ENCODE measurements at places on chromosomes 4 and X.

- DNase-seq: no peak
Observed at GRCh38 chrX:68840256-68840655, 11.4 kb downstream of the EFNB1 start.

DNA sequence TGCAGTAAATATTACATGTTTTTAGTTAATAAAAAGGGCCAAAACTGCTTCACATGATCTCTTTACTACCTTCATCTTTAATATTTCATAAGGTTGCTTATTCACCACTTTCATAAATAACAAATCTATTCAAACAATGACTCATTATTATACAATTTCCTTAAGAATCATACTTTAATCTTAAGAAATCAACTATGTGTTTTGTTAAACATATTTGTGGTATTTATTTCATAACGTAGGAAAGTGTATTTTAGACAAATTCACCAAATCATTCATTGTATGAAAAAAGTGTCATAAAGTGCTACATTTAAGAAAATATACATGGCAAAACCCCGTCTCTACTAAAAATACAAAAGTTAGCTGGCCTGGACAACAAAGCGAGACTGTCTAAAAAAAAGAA is 150.5 kb upstream of the RXFP1 start:
- DNase-seq: no peak

DNA sequence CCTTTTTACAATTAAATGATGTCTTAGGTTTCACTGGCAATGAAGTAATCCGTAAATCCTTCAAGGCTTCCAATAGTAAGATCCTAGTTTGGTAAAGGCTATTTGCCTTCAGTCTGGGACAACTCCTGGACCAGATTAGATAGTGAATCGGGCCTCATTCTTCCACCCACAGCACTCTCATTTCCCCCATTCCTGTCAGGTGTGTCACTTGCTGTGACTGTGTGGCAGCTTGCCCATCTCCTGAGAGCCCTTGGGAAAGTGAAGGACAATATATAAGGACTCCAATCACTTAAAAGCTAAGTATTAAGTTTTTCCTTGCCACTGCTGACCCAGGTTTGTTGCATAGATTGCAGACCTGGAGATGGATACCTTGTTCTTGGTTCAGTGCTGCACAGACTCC is 3.3 kb upstream of the GASK1B start:
- DNase-seq: no peak

DNA sequence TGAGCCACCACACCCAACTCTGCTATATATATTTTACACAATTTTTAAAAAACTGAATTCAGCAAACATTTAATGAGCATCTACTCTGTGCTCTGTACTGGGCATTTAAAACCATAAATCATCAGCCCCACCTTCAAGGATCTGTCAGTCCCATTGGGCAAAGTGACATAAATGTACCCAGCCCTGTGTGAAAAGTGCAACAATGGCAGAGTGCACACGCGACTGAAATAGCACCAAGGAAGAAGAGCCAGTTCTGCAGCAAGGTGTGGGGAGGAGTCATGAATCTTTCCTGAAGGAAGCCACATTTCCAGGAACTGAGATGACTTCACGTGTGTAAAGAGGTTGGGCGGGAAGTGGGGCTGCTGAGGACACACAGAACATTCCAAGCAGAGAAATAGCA is 111.5 kb upstream of the ATP6AP2 start:
- DNase-seq: no peak

- peak; percentile 19 for DNase-seq
Observed at GRCh38 chrX:110317061-110317819, 645 bp downstream of the AMMECR1 start.

DNA sequence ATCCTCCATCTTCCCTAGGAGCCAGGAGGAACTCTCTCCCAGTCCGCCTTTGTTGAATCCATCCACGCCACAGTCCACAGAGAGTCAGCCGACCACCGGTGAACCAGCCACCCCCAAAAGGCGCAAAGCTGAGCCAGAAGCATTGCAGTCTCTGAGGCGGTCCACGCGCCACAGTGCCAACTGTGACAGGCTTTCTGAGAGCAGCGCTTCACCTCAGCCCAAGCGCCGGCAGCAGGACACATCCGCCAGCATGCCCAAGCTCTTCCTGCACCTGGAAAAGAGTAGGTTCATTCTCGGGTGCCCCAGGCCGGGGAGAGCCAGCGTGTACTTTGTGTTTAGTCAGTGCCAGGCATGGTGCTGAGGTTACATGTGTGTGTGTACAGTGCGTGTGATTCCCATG is 7.4 kb downstream of the MSL3 start:
- DNase-seq: no peak

DNA sequence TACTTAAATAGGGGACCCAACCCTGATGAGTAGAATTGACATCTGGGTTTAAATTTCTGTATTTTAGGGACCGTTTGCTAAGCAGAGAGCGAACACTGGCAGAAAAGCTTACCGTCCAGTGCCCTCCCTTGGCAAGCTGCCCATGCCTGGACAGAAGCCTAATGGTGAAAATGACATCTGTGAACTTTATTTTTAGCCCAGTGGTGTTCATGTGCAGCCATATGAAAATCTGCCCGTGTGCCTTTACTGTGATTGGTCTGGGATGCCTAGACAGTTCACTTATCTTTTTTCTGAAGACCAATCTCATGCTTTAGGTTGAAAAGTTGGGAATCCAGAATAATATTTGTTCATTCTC is 1.1 kb downstream of the STBD1 start:
- peak; percentile 79 for DNase-seq

DNA sequence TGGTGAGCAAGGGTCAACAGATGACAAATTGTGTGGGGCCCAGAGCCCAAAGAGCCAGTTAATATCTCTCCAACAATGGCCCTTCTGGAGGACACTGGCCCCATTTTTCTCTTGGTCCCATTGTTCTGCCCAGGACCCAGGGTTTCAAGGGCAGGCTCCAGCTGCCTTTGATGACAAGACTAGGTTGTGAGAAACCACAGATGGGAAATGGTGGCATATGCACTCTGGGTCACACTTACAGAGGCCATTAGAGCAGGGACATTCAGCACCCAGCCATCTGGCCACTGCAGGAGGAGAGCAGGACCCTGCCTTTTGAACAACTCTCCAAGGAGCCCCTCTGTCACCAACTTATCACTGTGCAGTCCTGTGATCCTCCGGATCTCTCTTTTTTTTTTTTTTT is 49.7 kb upstream of the KIAA1210 start:
- no peak for DNase-seq

DNA sequence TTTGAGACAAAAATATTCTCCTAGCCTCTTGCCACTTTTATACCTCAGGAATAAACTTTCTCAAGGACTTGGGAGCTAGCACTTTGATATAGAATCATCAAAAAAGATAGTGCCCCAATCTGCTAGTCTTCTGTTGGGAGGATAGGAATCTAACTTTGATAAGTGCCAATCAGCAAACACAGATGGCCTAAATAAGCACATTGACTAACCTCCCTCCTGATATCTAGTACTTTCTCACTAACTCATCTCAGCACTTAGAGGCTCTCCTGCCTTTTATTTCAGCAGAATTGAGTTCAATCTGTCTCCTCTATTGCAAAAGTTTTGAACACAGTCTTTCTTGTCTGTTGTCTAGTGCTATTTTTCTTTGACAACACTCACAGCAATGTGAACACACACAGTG is 798.4 kb upstream of the FTHL17 start:
- DNase-seq: no peak

DNA sequence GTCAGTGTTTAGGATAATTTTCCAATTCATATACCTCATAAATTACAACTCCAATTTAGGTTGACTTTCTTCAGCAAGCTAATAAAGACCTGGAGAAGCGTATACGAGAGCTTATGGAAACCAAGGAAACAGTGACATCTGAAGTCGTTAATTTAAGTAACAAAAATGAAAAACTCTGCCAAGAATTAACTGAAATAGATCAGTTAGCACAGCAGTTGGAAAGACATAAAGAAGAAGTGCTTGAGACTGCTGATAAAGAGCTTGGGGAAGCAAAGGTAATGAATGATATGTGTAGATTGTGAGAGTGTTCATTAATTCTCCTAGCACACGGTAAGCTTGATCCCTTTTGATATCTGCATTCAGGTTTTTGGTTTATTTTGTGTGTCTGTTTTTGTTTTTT is 16.8 kb downstream of the CEP135 start:
- no peak for DNase-seq

DNA sequence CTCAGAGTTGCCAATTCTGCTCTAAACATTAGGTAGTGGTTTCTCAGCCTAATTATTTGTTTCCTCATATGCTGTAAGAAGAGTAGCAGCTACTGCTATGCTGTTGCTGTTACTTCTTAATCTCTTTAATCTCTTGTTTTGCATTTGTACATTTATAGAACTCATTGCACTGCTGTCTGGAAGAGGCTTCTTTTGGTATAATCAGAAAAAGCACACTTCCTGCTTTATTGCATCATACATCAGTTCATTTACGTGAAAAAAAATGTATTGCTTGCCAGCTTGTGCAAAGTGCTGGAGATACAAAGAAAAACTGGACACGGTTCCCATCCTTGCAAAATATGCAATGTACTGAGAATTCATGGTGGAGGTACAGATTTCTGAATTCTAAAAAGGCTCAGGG is 332.0 kb downstream of the GRXCR1 start:
- no peak for DNase-seq

- no peak for DNase-seq
Observed at GRCh38 chrX:53494436-53494835, 60.3 kb upstream of the HSD17B10 start.

DNA sequence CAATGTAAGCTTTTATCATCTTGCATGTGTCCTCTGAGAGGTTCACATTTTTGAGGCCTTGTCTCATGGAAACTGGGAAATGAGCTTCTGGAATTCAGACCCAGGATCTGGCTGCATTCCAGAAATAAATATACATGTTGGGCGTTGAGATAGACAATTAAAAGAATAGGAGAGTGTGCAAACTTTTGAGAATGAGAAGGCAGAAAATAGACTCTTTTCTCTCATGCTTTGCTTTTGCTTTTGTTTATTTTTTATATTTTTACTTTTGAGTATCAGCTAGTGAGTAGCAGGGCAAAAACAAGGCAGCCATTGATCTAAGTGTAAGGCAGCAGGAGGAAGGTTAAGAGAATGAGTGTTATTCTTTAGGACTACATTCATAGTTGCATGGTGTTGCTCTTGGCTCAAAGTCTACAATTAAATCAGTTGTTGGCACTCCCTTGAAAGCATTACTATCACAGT is 12.4 kb downstream of the SHROOM3 start:
- DNase-seq: no peak

GRCh38 chr4:184727430-184727829 is 6.5 kb downstream of the CENPU start:
- DNase-seq: no peak

DNA sequence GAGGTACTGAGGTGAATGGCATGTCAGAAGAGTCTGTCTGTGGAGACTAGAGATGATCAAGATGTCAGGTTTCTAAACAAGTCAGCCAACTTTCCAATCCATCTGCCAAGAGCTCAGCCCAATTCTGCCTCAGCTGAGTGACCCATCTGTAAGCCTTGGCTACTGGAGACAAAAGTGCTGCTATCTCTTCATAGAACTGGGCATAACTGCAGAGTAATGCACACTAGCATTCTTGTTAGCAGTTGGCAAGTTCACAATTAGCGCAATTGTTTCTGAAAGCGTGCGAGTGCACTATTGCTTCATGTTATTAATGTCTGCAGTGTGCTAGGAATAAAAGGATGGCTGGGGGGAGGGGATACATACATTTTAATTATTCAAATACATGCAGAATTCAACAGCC is 32.9 kb upstream of the SH3D19 start:
- DNase-seq: no peak

- DNase-seq: no peak
Observed at GRCh38 chrX:46117234-46117633, 428.0 kb downstream of the ZNF674 start.

- no peak for DNase-seq
Observed at GRCh38 chr4:83617371-83618035, 81.6 kb downstream of the GPAT3 start.

GRCh38 chr4:173680278-173680677 is 150.2 kb upstream of the HAND2 start:
- peak; percentile 17 for DNase-seq

GRCh38 chr4:76948443-76949275 is 893 bp upstream of the SEPTIN11 start:
- DNase-seq: peak; percentile 89

DNA sequence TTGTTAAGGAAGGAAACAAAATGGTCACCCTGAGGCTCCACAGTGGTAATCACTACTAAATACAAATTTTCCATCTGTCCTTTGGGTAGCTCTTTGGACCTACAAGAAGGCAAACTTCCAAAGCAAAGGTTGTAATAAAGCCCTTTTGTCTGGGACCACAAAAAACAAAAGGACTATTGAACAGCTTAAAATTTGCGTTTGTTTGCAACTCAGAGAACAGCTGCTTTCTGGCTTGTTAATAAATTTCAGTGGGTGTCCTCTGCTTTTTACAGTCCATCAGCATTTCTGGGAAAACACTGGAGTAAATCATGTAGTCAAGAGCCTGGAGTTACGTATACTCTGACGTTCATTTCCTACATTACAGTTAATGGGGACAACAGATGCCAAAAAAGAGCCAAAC is 439.7 kb upstream of the DIAPH2 start:
- DNase-seq: no peak

DNA sequence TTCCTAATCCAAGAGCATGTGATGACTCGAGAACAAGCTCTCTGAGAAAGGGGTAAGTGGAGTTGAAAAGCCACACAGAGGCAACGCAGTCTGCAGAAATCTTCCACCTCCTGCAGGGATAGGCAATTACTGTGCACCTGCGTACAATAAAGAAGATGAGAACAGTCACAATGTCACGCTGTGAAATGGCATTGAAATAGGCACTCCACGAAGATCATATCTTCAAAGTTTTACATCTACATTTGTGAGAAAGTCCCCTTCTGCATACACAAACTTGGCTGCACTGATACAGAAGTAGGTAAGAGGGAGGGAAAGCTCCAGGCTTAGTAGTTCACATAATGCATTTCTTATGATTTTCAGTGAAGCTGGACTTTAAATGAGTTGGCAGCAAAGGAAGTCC is 27.1 kb downstream of the DDX60L start:
- no peak for DNase-seq

GRCh38 chr4:186592966-186593586 is 37.7 kb upstream of the MTNR1A start:
- no peak for DNase-seq

DNA sequence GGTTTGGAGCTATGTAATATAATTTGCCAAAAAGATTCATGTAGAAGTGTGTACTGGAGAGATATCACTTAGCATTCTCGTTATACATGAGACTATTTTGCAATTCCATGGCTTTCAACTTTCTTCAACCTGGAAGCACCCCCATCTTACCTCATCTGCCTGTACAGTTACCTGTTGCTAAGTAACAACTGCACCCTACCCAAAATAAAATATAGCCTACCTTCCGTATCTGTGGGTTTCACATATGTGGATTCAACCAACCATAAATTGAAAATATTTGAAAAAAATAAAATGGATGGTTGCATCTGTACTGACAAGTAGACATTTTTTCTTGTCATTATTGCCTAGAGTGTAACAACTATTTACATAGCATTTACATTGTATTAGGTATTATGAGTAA is 278.3 kb downstream of the PPP1R2C start:
- no peak for DNase-seq

Measured in right cardiac atrium (tissue), 5 donors.